SHP77 (cell line): ENCODE measurements at places on chromosomes 6 and 20.

DNA sequence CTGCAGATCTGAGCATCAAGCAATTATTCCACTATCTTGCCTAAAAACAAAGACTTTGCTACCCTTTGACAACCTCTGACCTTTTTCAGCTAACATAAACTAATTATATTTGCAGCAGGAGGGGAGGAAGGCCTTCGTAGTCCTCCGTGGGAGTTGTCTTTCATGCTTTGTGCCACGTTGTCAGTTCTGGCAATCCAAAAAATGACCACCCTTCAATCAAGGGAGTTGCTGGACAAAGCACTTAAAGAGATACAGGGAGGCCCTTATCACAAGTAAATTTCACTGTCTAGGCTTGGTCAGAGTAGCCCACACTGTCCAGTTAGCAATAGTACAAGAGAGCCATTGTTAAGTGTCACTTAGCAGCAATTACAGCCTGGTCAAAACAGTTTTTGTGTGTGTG lies 578.9 kb downstream of the HAO1 start:
- no peak for DNase-seq

DNA sequence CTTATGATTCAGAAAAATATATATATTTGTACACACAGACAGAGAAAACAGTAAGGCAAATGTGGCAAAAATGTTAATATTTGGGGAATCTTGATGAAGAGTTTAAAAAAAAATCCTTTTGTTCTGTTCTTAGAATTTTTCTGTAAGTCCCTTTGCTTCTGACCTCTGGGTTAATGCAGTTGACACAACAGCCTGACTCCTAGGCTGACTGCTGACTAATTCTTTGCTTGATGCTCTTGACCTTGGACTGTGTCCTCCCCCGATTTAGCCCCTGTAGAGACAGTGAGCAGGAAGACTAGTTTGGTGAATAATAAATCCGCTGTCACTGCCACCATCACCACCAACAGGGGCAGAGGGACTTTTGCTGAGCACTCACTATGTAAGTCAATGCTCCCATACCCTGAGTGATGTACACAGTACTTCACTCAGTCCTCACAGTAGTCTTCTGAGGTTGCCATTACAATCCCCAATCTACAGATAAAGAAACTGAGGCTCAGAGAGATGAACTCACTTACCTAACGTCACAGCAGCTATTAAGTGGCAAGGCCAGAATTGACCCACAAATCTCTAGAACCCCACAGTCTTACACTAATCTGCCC lies 71.7 kb downstream of the SNX5 start:
- peak; percentile 21 for DNase-seq

- DNase-seq: no peak
Observed at GRCh38 chr6:25286891-25287290, 7.7 kb downstream of the CARMIL1 start.

GRCh38 chr6:31171931-31172905 lies 1.7 kb upstream of the POU5F1 start:
- DNase-seq: no peak

DNA sequence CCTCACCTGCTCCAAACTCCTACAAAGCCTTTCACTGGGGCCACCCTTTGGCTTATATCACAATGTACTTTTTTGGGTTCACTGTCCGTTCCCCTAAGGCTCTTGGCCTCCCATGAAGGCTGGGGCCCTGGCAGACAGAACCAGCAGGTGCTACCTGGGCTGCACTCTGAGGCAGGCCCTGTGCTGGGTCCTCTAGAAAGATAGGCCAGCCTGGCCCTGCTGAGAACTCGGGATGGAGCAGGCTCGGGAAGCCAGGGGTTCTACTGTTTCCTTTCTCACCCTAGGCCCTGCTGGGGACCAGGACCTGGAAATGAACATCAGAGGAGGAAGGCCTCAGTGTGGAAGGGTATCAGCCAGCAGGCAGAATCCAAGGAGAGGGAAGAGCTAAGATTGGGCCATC lies 79.5 kb downstream of the MRPL14 start:
- no peak for DNase-seq
